Activated effector memory CD4-positive, alpha-beta T cell treated with anti-CD3 and anti-CD28 coated beads, Interleukin-2, amount 50 U/mL, for 16 hours (primary cell): ENCODE measurements at places on chromosomes 3 and 15.

DNA sequence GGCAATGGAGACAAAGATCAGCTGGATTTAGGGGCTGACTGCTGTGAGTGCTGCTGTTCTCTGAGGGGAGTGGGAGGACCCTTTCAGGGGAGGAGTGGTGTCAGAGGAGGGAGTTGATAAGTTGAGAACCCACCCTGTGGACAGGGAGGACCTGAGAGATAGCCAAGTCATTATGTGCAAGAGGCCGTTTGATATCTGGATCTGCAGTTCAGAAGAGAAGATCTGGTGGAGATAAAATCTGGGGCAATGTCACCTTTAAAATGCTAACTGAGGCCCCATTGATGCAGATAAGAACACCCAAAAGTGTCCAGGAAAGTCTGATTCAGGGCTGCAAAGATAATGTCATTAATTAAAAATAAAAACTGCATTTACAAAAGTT is 256.1 kb upstream of the HES1 start:
- DNase-seq: no peak

- DNase-seq: no peak
These were observed 43.7 kb upstream of the MFGE8 start for GRCh38 chr15:88956906-88957305.

- DNase-seq: no peak
These were observed 26.5 kb downstream of the NANOGP8 start for GRCh38 chr15:35058534-35059054.

DNA sequence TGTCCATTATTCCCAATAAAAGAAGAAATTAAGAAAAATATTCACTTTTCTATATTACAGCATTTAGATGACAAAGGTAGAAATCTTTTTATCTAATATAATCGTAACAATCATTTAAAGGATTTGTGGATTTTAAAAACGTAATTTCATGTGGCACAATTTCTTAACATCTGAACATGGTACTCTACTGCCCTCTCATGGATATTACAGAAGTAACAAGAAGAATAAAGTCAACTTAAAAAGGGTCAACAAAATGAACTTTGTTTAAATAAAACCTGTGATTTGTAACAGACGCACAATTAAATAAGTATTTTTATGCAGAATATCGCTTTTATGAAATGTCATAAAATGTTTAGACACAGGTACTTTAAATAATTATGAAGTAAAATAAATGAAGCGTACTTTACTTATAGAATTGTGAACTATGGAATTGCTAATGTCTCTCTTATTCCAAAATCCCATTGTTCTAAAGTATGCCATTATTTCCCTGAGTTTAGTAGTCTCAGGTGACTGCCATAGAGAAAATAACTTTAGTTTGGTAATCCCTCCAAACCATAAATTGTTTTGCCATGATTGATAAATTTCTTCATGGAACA is 366.8 kb upstream of the ZNF385D start:
- no peak for DNase-seq

GRCh38 chr15:48391950-48392349 is 60.7 kb downstream of the DUT start:
- no peak for DNase-seq

DNA sequence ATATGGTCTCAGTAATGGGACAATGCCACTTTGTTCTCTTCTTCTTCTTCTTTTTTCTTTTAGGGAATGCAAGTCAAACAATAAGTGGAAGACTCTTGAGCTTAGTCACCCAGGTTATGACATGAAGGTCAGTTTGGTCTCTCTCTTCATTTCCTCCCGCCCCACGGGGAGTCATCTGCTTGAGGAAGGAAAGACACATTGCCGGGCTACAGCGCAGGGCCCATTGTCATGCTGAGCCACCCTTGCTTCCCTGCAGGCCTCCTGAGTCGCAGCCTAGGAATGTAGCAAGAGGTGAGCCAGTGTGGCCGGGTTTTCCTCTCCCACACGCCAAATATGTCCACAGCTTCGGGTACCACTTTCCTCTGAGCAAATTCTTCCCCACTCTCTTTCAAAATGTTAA is 47.6 kb downstream of the RAP2B start:
- DNase-seq: no peak
